Sigmoid colon (tissue), 7 donors: ENCODE measurements at places on chromosomes 13 and 19. TPM values are rescaled to one million over a fixed set of nuclear protein-coding genes. Genes with fewer than 3 reads are reported as not detected.

- no peak for DNase-seq
Observed at GRCh38 chr19:48095612-48096175, 14.9 kb downstream of the PLA2G4C start.

The PRTN3 gene
- polyA plus RNA-seq: not detected

DNA sequence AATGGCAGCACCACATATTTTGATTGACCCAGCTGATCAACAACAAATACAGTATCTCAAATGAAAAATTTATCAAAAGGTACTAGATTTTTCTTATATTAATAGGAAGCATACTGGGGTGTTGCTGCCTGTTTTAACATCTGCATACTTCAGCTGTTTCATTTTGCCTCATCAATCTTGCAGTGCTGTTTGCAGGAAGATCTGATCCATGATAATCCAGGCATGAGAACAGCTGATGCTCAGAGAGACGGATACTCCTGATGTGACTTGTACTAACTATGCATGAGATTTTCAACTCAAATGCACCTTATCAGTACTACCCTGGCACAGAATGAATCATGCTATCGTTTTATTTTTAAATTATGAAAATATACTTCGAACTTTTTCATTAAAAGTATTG is 2136.8 kb downstream of the PCDH9 start:
- DNase-seq: no peak

DNA sequence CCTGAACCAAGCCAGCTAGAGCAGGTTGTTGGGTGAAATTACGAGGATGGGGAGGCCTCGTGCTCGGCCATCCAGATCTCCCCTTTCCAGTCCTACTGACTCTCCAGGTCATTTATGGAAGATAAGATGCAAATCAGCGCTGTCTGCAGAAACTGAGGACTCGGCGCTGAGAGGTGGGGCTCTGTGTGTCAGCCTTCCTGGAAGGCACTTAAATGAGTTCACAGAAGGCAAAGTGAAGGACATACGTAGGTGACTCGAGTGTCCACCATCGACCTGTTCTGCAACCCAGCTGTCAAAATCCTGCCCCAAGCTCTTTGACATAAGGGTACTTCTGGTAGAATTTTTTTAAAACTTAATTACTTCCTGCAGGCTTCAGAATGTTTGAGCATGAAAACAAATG is 86.4 kb downstream of the RAB20 start:
- no peak for DNase-seq

GRCh38 chr13:109785141-109785891 is 1.1 kb downstream of the IRS2 start:
- peak; percentile 76 for DNase-seq

DNA sequence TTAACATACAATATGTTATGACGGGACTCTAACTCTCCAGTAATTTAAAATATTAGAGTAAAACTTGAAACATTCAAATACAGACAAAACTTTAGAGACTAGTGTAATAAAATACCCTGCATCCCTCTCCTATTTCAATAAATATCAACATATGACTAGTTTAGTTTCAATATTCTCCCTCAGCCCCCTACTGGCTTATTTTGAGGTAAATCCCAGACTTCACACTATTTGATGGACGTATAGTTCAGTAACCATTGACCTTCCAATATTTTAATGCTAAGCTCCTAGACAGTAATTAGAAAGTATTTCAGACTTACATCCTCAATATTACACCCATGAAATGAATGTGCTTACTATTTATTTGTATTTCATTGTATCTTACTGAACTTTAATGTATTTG is 180.7 kb upstream of the STARD13 start:
- no peak for DNase-seq

DNA sequence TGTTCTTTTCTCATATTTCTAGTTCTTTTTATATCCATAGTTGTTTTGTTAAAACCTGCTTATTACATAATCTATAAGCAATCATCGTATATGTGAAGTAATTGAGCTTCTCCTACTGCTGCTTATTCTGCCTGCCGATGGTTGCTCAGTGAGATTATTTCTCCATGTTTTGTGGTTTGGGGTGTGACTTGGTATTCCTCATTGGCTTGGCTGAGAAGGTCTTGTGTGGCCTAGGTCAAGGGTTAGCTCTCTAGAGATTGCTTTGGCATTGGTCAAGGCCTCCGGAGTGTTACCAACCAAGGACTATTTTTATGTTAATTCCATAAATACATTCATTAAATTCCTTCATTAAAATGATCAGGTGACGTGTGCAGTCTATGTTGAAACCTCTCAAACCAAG is 302.8 kb downstream of the MYO16 start:
- DNase-seq: no peak

GRCh38 chr13:77800219-77800618 is 102.7 kb downstream of the SLAIN1 start:
- no peak for DNase-seq

The ZNF99 gene
- not detected for polyA plus RNA-seq

The MPND gene
- polyA plus RNA-seq: 60.1 TPM

- no peak for DNase-seq
Observed at GRCh38 chr13:66617786-66618185, 612.4 kb downstream of the PCDH9 start.

GRCh38 chr13:30779016-30779415 is 43.7 kb downstream of the ALOX5AP start:
- no peak for DNase-seq
